ENCODE measurements at places on chromosomes 13 and 19. TPM values are rescaled to one million over a fixed set of nuclear protein-coding genes. Genes with fewer than 3 reads are reported as not detected.
A peak's percentile ranks its signal among the peaks of the same experiment; 100 is the strongest.

DNA sequence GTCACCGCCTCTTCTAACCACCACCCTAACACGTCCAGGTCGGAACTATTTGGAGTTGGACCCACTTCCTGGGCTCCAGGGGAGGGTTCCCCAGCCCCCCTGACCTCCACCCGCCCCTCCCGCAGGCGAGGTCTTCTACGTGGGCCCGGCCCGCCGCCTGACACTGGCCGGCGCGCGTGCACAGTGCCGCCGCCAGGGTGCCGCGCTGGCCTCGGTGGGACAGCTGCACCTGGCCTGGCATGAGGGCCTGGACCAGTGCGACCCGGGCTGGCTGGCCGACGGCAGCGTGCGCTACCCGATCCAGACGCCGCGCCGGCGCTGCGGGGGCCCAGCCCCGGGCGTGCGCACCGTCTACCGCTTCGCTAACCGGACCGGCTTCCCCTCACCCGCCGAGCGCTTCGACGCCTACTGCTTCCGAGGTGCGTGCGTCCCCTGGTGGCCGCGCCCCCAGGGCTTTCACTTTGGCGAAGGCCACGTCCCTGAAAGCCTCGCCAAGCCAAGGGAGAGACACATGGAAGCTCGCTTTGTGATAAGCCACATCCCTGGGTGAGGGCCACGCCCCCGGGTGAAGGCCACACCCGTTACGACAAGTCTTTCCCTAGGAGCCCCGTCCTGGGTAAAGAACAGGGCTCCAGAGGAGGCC, 13.2 kb downstream of the NCAN start:
- peak; percentile 58 for DNase-seq

DNA sequence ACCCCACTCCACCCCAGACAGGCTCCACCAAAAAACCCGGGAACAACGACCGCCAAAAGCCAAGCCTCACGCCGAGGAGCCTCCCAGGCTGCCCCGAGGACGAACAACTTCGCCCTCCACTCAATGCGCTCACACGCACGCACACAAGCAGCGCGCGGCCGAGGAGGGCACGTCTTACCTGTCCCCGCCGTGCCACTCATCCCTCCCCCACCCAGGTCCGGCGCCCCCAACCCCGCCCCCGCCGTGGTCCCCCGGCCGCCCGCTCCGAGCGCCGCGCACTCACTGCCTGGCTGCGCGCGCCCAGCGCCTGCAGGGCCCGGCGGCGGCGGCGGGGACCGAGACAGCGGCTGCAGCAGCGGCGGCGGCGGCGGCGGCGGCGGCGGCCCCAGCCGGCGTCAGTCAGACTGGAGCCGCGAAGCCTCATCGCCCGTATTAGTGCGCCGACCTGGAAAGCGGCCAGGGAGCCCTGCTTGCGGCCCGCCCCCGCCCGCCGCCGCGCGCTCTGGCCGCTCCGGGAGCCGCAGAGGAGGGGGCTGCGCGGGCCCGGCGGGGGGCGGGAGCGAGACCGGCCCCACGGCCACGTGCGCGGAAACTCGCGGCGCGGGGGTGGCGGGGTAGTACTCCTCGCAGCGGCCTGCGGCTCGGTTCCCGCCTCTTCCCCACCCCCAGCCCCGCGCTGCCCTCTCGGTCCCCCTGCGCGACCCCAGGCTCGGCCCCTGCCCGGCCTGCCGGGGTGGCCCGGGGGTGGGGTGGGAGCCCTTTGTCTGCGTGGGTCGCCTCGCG, at the start of gene SMAD9:
Gene SMAD9 (minus strand): TSS at position 406 of the 783 bp plus-strand sequence. CDS start 40,549 bp downstream, outside the sequence.
- peak; percentile 89 for DNase-seq

DNA sequence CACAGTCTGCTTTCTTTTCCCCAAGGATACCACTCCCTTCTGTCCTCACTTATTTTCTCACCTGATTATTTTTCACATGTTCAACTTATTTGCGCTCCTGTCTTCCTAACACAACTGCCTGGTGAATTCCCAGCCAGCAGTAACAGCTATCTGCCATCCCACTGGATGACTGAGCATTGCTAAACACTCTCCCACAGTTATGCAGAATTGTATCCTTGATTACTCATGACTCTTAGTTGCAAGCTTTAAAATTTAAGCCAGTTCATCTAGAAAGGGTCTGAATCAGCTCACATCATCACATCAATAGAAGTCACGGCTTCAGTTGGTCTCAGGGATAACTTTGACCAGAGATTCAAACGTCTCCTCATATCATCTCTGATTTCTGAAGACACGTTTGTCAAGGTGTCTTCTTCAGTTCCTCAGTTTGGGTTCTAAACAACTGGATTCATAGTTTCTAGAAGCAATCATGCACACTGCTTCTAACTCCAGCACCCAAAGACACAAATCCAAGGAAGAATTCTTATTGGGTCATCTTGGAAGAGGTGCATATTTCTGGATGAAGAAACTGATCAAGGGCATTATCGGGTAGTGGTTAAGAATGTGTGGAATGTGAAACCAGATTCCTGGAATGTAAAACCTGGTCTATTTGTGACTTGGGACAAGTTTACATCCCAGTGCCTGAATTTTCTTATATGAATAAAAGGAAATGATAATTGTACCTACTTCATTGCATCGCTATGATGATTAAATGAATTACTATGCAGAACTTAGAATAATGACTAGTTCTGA, 13.9 kb upstream of the DACH1 start:
- no peak for DNase-seq

Gene ETV2
- 0.88 TPM for total RNA-seq

DNA sequence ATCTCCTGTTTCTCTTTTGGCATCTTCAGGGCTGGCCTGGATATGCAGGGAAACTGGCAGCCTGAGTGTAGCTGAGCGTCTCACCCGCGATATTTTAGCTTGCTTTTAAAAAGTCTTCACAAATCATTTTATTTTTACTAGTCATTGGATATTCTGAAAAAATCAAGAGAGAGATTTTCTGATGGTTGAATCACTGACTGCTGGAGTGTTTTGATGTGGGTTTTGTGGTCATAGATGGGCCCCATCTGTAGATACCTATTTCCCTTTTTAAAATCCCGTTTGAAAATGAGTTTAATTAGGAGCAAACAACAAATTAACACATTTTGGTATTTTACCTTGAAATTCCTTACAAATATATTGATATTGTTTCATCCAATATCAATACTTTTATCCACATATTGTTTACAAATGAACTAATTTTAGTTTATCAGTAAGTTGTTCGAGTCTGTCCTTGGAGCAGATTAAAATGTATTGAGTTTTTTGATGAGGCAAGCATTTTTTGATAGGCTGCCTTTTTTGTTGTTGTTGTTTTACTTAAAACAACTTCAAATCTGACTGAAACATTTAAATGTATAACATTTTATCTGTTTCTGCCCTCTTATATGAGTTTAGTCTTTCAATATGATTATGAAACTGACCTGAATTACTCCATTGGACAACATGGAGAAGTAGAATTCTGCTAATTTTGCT, 21.5 kb upstream of the OXGR1 start:
- DNase-seq = no peak

Gene KLK15
- total RNA-seq = not detected

DNA sequence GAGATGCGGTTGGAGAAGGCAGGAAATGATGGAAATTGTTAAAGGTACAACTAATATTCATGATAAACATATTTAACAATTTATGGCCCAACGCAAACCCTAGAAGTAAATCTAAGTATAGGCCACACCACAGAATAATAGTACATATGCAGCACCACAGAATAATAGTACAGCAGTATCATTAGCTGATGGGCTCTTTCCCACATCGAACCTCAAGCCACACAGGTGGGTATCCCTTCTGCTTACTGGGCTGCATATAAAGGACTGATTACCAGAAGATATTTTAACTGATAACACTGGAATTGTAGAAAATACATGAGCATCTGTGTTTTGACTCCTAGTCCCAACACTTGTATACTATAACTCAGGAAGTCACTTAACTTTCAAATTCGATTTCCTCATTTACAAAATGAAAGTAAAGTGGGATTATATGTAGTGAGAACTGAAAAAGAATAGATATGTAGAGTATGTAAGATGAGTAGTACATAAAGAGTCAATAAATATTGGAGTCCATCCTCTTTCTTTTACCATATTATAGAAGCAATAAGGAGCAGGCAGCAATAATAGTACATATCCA, 91.5 kb downstream of the TSC22D1 start:
- no peak for DNase-seq

DNA sequence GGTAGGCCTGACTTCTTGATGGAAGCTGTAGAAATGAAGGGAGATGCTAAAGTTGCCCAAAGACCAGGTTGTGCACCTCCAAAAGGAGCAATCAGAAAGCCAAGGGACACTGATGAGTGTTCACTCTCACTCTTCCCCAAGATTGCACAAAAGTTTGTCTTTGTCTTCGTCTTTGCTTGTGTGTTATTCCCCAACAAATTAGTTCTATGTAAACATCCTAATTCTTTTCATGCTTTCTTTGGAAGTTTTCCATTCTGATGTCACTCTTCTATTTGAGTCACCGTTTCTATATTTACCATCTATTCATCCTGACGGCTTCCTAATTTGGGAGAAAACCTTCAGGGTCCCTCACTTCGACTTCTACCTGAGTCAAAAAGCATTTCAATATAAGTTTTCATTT, 3.7 kb upstream of the TMEM272 start:
- no peak for DNase-seq

Gene ZNF799
- total RNA-seq = 2.4 TPM

DNA sequence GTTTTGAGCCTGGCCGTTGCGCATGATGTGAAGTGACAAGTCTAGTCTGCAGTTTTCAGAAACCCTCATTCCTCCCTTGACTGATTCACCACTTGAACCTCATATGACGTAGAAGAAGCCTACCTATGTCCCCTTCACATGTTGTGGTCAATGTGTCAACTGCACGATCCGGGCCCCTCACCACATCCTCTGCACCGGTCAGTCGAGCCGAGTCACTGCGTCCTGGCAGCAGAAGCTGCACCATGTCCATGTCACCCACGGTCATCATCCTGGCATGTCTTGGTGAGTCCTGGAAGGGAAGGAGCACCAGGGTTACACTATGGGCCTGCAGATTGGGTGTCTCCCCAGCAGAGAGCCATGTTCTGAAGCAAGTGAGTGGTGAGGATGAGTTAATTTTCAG, at the start of gene KIR2DL4:
Gene KIR2DL4 (plus strand): TSS at position 201 of the 400 bp plus-strand sequence. CDS start 42 bp downstream, at position 243.
- DNase-seq = no peak

GRCh38 chr19:33199441-33200265, 5.5 kb downstream of the LRP3 start:
- DNase-seq = no peak

DNA sequence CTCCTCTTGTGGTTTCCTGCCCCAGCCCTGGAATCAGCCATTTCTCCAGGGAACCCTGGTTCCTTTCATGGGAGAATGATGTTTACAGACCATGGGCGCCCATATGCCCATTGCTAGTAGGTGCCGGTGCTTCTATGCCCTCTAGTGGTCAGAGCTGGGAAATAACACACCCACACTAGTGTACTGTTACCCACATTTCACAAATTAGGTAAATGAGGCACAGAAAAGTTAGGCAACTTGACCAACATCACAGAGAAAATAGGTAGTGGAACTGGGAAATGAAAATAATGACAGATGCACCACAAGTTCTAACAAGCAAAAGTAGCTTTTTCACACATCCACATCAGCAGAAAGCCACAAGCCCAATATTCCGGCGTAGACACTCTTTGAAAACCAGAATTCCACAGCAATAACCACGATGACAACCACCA, 1.3 kb upstream of the CEACAM3 start:
- peak; percentile 26 for DNase-seq

Gene STX10
- 30.0 TPM for total RNA-seq

DNA sequence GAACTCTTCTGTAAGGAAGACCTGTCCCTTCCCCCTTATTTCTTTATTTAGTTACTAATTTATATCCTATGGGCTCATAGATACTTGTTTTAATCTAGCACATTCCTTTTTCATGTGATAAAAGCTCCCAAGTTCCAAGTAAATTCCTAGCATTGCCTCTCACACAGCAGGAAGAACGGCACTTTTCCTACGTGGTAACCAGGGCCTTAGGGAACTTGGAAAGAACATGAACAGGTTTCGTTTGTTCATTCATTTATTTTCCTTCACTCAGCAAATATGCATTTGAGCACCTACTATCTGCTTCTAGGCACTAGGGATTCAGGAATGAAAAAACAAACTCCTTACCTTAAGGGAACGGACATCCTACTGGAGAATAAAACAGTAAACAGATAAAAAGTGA, 125.1 kb downstream of the SIPA1L3 start:
- no peak for DNase-seq

DNA sequence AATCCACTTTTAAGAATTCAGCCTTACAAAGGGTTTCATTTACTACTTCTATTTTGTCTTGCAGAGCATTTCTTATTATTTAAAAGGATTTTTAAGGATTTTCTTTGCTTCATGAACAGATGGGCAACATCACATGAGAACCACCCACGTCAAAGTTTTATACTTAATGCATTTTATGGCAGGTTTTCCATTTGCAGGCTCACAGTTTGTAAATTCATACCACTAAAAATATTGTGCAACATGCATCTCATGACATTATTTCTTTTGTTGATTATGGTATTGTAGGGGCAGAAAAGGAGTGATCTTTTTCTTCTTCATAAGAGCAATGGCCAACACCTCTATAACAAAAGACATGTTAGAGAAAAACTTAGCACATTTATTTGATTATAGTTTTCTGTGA, 554.0 kb upstream of the SPRY2 start:
- no peak for DNase-seq

Gene TPTE2
- total RNA-seq = not detected

Gene OR4F17
- not detected for total RNA-seq

GRCh38 chr19:38693380-38694223, 46.2 kb downstream of the ACTN4 start:
- DNase-seq = no peak

- no peak for DNase-seq
These were observed 22.5 kb downstream of the CAB39L start for GRCh38 chr13:49421391-49421790.

Gene ZFP14
- total RNA-seq = 3.3 TPM

Gene ZNF761
- total RNA-seq = 5.4 TPM

DNA sequence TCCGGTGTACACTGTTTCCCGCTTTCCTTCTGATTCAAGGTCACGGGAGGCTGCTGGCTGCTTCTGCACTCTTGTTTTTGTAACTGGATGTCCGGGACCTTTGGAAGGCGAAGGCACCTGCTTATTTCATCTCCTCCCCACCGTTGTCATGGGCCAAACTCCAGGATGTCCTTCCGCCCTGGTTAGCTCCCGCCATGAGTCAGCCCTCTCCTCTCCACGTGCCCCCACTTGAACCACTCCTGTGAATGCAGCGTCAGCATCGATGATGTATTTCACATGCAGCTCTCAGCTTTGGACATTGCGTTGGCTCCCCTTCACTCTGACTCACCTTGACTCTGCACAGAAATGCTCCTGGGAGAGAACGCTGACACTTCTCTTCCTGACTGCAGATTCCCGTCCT, 5.5 kb upstream of the GALP start:
- DNase-seq = no peak

DNA sequence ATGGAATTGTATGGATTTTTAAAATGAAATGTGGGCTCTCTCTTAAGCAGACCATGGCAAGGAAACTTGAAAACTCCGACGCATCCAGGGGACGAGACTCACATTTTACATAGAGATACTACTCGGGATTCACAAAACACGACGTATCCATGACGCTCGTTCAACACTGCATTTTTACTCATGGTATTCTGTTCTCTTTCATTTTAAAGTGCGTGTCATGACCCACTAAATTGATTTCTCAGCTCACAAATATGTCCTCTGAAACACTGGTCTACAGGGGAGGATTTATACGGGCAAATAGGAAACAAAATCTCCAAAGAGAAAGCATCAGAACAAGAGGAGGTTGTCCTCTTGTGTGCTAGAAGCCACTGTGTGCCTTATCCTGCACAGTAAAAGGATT, 523.5 kb downstream of the MYO16 start:
- DNase-seq = no peak

- DNase-seq = peak; percentile 79
These were observed 108.8 kb downstream of the KCNRG start for GRCh38 chr13:50123862-50124535.

Gene SUPT20H
- 26.9 TPM for total RNA-seq

Data from left cardiac atrium (tissue), 4 donors.